Mesenteric fat pad (tissue), 1 donor: ENCODE measurements at places on chromosomes 1 and 21. TPM values are rescaled to one million over a fixed set of nuclear protein-coding genes. Genes with fewer than 3 reads are reported as not detected.

ADAMTS1 gene
- total RNA-seq, result 480 TPM

OR2T2 gene
- not detected for total RNA-seq

GRCh38 chr1:3132660-3133059, 63.7 kb downstream of the PRDM16 start:
- DNase-seq, result no peak

- DNase-seq, result no peak
Measured at GRCh38 chr1:231643071-231643934, 16.7 kb downstream of the DISC1 start.

PROX1 gene
- total RNA-seq, result 4.1 TPM

TFF2 gene
- not detected for total RNA-seq

GRCh38 chr21:39060485-39061083, 122.7 kb downstream of the PSMG1 start:
- no peak for DNase-seq

HMGCS2 gene
- total RNA-seq, result 0.71 TPM

DNA sequence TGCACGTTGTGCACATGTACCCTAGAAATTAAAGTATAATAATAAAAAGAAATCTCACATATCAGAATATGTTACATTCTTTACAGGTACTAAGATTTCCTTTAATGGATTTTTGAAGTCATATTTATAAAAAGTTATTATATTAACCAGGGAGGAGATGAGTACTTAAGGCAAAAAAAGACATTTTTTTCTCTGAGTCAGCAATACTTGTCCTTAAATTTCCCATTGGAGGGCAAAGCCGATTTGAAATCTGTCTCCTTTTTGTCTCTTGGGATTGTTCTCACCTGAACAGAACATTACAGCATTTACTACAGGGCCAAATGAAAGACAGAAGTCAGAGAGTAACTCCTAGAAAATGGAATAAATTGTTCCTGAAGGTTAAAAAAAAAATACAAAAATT, 26.3 kb upstream of the SLC16A1 start:
- DNase-seq, result no peak

DNA sequence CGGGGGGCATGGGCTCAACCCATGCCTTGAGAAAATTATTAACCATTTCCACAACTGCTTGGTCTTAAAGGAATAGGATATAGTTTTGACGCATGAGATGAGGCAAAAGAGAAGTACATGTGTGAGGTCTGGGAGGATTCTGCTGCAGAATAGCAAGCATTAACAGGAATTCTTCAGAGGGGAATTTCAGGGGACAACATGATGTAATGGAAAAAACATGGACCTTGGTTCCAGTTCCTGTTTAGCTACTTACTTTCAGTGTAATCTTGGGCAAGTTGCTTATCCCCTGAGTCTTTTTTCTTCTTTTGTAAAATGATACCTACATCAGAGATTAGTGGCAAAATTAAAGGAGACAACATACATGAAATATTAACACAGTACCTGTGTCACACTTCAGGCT, 85.6 kb downstream of the PRRX1 start:
- DNase-seq, result no peak

HTR1D gene
- total RNA-seq, result not detected

DNA sequence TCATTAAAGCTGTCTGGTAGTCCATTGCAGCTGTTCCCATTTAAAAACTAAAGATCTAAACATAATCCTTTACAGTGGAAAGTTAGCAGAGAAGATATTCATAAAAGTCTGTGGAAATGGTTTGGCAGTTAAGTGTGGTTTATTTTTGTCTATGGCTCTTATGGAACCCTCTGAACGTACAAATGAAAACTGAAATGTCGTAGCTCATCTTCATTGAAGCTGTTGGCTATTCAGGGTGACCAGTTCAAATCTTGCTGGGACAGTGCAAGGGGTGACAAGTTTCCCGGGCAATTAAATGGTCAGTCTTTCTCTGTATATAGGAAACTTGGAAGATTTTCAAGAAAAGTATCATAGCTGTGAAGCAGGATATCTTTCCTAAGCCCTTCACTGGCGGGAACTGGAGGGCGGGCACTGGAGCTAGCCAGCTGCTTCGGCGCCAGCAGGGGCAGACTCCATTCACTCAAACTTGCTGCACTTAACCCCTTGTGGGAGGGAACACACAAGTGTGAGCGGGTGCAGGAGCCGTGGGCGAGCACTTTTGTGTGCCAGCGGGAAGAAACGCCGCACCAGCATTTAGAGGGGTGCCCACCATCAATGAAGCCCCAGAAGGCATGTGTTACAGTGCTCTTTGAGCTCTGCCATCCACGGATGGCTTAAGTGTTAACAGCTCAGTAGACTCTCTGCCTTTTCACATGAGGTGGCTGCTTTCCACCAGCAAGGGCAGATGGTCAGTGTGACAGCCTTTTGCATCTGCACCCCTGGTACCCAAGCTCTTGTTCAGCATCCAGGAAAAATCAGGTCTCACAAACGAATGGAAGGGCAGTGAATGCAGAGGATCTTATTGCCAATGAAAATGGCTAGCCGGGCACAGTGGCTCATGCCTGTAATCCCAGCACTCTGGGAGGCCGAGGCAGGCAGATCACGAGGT, 232.1 kb upstream of the KAZN start:
- DNase-seq, result no peak
